Heart right ventricle (tissue), 16 donors: ENCODE measurements at places on chromosomes 3 and 15.

DNA sequence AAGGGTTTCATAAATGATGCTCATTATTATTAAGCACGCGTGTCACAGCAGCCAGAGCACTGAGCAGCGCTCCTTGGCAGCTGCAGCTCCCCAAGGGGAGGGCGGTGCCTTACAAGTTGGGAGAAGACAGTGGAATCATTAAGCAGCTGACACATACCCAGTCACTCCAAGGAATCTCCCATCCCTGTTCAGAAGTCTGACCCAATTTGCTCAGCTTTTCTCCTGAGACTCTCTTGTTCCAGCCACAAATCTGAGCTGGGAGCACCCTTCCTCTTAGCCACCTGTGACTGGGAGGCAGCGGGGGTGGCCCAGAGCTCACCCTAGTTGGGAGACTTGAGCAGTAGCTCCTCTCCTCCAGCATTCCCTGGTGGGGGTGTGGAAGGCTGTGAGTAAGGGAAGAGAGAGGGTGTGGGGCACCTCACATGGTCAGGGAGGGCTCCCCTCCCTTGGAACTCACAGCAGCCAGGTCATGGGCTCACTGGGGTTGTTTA lies 64.3 kb downstream of the DUT start:
- peak; percentile 70 for DNase-seq

DNA sequence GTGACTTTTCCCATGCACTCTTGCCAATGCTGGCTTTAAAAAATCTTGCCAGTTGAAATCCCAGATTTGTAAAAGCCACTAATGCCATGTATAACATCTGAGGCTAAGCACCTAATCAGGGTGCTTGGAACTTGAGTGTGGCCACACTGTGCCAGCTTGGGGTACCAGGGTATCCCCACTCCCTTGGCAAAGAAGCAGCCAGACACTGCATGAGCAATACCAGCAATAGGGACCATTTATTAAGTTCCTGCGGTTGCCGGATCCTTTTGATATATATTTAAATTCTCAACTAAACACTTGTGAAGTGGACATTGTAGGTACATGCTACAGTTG lies 2.2 kb upstream of the RHCG start:
- no peak for DNase-seq

DNA sequence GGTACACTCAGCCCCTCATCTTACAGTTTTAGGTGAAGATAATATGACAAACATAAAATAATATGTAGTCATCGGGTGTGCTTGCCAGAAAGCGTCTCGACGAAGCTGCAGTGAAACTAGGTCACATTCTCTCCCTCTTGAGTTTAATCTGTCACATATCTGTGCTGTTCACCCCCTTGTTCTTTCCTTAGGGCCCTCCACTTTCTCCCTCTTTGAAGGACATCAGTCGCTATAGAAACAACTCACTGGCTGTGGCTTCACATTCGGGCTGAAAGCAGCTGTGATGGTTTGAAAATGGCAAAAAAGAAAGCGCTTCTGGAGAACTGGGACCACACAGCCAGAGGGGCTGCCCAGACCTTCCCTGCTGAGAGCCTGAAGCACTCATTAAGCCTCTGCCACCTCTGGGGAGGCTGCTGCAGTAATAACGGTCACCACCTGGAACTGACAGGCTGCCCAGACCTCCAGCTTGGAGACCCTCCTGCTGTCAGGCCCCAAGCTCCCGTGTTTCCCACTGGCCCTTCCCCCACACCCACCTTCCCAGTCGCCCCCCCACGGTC lies 50.3 kb downstream of the ABTB1 start:
- DNase-seq: no peak

DNA sequence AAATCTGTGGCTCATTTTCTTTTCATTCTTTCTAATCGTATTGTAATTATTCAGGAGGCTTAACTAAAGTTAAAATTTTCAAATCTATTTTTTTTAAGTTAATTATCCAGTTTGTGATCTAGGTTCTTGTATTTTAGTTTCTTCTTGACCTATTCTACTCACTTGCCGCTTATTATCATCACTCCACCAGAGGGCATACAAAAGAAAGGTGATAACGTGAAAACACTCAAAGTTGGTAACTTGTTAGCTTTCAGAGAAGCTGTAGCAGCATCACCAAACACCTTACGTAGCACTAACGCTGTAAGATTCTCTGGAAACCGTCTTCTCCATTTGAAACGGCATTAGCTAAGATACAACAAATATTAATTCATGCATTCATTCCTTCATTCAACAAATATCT lies 4.8 kb downstream of the GNB4 start:
- DNase-seq: no peak

DNA sequence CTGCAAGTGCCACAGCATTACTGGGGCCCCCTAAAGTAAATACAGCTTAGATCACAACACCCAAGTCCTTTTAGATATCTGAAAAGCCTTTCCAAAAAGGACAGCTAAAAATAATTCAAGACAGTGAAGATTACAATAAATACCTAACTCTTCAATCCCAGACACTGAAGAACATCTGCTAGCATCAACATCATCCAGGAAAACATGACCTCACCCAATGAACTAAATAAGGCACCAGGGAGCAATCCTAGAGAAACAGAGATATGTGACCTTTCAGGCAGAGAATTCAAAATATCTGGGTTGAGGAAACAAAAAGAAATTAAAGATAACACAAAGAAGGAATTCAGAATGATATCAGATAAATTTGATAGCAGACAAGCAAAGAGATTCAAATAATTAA lies 71.7 kb upstream of the TTC14 start:
- no peak for DNase-seq

DNA sequence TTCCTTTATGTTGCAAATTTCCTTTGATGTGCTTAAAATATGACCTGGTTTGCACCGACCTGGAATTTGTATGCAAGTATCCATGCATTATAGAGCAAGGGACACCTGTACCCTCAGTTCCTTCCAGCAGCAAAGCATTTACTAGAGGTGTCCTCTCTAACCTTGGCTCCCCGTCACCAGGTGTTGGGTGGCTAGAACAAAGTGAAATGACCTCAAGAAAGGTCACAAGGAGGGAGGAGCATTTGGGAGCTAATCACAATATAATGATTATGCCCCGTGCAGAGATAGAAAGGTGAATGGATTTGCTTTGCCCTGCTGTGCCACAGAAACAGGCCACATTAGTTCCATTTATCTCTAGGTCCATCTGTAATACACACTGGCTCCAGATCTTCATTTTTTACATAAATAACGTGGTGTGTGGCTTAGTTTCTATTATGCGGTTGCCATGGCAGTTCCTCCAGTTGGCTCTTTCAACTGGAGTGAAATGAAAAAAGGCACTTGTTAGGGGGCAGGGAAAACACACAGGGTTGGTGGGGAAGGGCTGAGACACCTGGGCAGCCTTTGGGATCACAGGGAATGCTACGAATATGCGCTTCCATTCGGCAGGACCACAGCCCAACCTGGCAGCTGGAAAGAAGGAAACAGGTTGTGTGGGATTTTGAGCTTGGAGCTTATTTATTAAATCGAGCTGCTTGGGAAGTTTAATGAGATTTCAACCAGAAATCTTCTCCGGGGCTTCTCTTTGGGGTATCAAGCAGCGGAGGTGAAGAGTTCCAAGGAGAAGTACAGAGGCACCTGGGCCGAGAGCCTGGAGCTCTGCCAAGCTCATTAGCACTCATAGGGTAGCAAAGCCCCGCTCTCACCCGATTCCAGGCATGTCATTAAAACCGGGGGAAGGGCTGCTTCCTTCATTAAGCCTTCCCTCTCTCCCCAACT lies 233.5 kb upstream of the ST8SIA2 start:
- DNase-seq: no peak

DNA sequence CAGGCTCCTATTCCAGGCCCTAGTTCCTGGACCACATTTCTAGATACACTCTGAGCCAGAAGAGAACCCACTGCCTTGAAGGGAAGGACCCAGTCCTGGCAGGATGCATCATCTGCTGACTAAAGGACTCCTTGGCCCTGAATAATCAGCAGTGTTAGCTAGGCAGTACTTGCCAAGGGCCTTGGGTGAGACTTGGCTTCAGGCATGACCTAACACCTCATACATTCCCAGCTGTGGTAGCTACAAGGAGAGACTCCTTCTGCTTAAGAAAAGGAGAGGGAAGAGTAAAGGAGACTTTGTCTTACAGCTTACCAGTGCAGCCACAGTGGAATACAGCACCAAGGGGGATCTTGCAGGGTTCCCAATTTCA lies 26.4 kb downstream of the PEAK1 start:
- no peak for DNase-seq

DNA sequence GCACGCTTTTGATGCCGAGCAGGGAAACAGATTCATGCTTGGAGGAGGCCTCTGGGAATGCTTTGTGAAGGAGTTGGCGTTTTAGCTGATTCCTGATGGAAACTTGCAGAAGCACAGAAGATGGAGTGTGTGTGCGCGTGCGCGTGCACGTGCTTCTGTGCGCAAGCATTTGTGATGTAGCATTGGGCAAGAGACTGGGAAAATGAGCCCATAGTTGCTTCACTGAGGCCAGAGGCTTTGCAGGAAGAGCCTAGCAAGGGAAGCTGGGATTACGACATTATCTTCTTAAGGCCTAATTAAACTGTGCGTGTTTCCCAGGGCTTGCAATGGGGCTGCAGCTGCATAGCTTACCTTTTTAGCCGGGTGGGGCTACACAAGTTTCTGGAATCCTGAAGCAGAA lies 18.1 kb upstream of the AGBL1 start:
- DNase-seq: no peak

DNA sequence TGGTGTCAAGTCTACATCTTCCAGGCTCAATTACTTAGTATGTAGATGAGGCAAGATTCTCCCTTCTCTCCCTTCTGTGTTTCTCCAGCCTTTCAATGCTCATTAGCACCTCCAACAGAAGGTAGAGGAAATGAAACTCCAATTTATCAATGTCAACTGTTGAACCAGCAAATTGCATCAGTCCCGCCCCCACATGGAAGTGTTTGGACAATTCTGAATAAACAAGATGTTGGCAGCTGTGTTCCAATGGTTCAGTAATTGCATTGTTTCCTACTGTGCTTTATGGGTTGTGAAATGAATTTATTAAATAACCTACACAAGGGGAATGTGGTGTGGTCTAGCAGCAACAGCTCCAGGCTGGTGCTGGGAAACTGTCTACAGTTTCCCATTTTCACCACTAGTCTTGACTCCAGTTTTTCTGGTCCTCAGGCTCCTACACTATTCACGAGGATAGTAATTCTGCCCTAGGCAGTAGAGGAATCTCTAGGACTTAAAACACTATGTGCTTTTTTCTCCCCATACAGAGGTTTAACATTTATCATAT lies 91.9 kb downstream of the MB21D2 start:
- DNase-seq: no peak
